Dermis microvascular lymphatic vessel endothelial cell (primary cell): ENCODE measurements at places on chromosomes 3 and 15.

- no peak for DNase-seq
These were observed 19.8 kb downstream of the TRPM1 start for GRCh38 chr15:31081588-31082250.

- DNase-seq = no peak
These were observed 158.9 kb downstream of the IGF1R start for GRCh38 chr15:98807262-98807661.

GRCh38 chr3:63413523-63413922, 135.4 kb downstream of the SYNPR start:
- DNase-seq = no peak

- no peak for DNase-seq
These were observed 186.1 kb upstream of the CGNL1 start for GRCh38 chr15:57190208-57190607.

DNA sequence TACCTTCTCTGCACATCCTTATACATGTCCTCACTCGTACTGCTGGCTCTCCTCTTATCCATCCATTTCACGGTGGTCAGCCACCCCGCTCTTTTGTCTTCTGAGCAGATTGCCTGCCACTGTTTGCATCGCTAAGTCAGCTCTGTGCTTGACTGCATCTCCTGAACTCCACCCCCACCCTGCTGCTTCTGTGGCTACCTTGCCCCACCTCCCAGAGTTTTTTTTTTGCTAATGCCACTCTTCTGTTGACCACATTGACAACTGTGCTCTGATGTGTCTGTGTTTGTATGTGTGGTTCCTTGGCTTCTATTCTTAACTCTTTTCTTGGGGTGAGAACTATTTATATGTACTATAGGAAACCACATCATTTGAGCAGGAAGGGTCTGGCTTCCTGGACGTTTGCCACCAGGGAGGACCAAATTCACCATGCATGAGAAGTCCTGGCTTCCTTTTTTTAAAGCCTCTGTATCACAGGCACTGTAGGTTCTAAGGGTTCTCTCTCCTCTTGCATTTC, 12.8 kb upstream of the MTMR10 start:
- DNase-seq = no peak

DNA sequence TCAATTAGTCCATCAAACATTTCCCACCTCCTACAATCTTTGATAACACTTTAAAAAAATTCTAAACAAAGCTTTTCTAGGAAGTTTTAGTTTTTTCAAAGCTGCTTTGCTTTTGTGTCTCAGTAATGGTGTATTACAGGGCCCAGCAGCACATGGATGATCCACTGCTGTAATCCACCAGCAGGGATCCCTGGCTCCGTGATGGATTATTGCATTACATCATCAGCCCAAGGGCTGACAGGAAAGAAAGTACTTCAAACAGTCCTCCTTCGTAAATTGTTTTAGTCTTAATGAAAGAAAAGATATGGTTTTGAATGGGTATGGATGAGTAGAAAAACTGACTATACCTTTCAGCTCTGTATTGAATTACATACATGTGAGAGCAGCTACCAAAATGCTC, 688.9 kb upstream of the NAALADL2 start:
- DNase-seq = no peak

DNA sequence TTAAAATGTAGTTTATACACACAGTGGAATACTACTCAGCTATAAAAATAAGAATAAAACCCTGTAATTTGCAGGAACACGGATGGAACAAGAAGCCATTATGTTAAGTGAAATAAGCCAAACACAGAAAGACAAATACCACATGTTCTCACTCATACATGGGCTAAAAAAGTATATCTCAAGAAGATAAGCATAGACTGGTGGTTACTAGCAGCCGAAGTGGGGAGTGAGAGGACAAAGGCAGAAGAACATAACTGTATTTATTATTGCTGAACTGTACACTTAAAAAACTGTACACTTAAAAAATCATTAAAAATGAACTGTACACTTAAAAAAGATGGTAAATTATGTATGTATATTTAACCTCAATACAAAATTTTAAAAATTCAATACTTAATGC, 11.0 kb downstream of the UBE3A start:
- DNase-seq = no peak

GRCh38 chr3:196995646-196996355, 27.2 kb upstream of the PIGZ start:
- DNase-seq = no peak

DNA sequence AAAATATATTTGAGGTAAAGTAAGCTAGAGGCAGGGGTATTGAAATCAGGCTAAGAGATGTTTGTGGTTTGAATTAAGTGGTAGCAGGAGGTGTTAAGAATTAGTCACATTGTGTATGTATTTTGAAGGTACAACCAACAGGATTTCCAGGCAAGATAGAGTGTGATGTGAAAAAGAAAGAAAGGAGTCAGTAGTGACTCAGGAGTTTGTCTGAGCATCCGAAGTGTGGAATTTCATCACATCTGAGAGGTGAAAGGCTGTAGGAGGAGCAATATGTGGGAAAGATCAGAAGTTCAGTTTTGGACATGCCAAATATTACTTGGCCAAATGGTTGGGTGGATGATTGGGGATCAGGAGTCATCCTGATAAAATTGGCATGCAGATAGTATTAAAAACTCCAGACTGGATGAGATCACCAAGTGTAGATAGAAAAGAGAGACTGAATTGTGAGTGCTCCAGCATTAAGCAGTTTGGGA, 32.1 kb upstream of the EBLN2 start:
- DNase-seq = no peak

DNA sequence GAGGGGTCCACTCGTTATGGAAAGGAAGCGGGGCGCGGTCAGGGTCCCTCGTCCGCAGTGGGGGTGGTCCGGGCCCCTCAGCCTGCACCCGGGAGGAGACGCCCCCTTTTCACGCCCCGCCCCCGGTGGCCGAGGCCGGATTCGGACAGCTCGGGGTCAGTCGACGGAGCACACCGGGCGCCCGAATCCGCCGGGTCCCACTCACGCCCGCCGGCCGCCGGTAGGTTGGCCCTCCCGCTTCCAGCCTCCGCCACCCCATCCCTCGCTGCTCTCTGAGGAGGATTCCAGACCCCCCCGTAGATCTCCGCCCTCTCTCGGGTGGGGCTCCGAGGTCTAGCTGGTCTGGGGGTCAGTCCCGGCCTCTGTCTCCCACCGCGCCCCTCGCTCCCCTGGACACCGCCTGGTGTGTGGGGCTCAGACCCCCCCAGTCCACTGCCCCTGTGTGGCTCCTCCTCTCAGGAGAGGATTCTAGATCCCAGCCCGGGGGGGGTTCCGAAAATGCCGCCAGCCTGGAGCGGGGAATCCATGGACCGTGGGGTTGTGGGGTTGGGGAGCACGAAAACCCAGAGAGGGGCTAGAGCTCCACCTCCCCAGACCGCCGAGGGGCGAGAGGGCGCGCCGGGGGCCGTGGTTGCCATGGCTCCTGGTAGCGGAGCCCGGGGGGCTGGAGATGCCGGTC, 725 bp downstream of the CHL1 start:
- no peak for DNase-seq

GRCh38 chr3:86743233-86743632, 247.7 kb downstream of the VGLL3 start:
- DNase-seq = no peak

- no peak for DNase-seq
These were observed 269.6 kb upstream of the ST8SIA2 start for GRCh38 chr15:92123962-92124656.

GRCh38 chr3:15309662-15310335, 22.6 kb downstream of the SH3BP5 start:
- DNase-seq = no peak

GRCh38 chr15:42191610-42192346, 16.3 kb downstream of the VPS39 start:
- DNase-seq = no peak

- no peak for DNase-seq
These were observed 612.7 kb upstream of the SGO1 start for GRCh38 chr3:20798666-20799065.

DNA sequence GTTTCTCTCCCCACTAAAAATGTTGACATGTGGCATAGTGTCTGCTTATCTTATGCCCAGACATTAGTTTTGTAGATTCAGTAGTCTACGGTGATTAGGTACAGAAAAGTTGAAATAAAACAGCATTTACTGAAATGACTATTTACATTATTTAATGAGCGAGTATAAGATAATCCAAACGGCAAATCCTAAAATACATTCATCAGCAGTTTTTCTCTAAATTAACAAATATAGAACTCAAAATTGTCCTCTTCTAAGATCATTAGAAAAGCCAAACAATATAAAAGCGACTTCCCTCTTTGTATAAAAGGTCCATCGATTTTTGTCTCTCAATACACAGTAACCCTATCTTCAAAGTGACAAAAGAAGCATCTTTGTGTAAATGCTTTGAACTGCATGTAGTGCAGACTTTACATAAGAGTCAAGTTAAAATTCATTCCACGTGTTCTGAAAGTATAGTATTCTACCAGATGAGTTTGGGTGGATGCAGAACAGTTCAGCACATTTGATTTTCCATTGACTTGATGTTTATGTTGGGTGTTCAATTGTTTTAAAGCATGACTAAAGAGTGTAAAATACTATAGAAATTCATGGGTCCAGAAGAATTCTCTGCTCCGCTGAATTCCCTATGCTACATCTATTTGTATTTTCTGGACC, 480.8 kb upstream of the DPH6 start:
- DNase-seq = no peak

- no peak for DNase-seq
These were observed 15.9 kb downstream of the COMMD2 start for GRCh38 chr3:149736175-149736952.

GRCh38 chr3:70096376-70097066, 97.0 kb downstream of the SAMMSON start:
- DNase-seq = no peak

DNA sequence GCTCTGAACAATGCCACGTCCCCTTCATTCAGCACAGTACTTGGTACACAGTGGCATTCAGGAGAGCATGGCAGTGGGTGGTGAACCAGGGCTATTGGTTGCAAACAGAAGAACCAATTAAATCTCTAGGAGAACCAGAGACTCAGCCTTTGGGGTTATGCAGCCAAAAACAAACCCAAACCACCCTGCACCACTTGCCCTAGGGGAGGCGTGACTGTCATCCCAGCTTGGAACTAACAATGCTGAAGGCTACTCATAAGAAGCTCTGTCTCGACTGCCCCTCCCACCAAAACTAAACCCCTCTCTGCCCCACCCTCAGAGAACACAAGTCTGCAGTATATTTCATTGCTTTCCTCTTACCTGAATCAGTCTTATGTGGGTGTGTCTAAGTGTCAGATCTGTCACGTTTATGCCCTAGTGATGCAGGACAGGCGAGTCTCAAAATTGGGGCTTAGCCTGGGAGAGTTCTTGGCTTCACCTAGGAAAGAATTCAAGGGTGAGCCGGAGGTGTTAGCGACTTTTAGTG, 15.2 kb upstream of the KLHL40 start:
- DNase-seq = no peak

GRCh38 chr3:98577178-98577895, 16.1 kb downstream of the CPOX start:
- DNase-seq = no peak

DNA sequence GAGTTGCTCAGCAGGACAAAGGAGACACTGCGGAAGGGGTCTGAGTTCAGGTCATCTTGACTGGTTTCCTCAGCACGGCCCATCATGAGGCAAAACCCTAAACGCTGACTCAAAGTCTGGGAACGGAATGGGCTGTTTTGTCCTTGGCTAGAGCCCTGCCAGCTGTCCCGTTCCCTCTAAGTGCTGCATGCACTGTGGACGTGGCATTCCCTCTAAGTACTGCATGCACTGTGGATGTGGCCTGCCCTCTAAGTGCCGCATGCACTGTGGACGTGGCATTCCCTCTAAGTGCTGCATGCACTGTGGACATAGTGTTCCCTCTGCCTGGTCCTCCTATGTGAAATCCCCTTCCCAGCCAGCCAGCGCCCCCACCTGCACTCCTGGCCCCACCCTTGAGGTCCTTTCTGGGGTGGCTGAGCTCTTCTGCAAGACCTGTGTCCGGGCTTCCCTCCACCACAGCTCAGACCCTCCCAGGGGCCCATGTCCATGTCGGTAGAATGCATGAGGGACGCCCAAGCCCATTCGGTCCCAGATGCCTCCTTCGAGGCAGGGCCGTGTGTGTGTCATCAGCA, 36.7 kb downstream of the TM2D3 start:
- no peak for DNase-seq

DNA sequence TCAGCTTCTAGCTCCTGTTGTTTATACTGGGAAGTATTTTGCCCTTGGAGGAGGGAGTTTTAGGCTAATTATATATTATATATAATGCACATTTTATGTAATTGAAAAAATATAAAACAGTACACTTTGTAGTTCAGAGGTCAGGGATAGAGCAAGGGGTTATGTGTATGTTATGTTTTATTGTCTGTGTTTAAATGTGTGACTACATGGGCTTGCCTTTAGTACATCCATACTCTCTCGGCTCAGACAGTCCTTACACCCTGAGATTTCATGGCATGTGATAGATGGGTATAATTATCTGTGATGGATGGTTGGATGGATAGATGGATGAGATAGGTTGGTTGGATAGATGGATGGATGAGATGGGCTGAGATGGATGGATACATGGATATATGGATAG, 17.4 kb upstream of the ST3GAL6 start:
- no peak for DNase-seq

DNA sequence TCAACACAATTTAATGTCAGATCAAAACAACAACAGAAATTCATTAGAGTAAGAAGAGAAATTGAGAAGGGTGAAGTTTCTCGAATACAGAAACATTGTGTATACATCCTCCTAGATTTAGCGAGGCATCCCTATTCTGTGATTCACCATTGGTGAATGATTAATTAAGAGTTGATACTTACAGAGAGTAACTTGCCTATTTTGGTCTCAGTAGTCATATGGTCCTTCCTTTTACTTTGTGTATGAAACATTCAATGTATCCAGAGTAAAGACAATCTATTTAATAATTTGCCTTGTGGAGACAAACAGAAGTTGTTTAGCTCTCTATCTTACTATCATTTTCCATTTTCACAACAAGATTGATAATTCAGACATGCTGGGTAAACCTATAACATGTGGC, 432.0 kb downstream of the ZPLD1 start:
- no peak for DNase-seq

DNA sequence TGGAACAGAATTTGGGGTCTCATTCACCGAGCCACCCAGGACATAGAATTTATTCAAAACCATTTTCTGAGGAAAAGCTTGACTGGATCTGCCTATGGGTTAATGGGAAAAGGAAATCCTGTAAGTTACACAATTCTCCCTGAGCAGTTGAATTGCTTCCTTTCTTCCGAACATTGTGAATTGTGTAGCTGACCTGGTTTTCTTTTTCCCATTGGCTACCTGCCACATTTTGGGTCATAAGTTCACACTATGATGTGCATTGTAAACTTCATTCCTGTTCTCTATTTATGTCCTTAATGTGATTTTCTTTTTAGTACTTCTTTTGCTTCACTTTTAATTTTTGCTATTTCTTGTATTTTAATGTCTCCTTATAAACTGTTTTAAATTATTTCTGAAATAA, 386.0 kb upstream of the LRRC3B start:
- peak; percentile 49 for DNase-seq

DNA sequence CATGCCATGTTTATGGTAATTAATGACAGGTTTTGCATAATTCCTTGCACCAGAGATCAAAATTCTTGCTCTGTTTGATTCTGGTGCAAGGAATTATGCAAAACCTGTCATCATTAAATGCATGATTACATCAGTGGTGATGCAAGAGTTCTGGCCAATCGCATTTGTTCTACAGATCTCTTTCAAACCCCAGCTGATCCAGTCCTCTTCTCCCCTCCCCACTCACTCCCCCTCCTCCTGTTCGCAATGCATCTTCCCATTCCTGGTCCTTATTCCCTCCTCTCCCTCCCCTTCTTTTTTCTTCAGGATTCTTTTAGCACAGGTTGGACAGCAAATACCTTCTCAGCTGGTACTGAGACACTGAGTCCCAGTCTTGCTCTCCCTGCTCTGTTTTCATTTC, 82.1 kb downstream of the GABRB3 start:
- DNase-seq = no peak

GRCh38 chr3:170961616-170962400, 53.4 kb upstream of the EIF5A2 start:
- DNase-seq = peak; percentile 49
